ENCODE measurements at places on chromosomes 4 and X. TPM values are rescaled to one million over a fixed set of nuclear protein-coding genes. Genes with fewer than 3 reads are reported as not detected.

The MAMLD1 gene
- total RNA-seq: 1.7 TPM

DNA sequence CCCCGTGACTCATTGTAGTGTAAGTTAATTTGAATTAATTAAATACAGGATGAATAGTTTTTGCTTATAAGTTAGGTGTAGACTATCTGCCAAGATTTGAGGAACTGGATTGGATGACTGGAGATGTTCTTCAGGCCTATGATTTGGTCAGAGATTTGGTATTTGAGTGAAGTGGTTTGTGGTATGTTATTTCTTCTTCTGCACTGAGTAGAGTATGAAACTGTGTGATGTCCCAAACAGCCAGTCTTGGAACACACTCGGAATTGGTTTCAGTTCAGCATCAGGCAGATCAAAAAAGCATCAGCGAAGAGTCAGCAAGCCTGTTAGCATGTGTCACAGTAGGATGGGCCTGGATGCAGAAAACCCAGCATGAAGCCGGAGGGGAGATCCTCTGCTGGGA is 294.1 kb downstream of the ARHGAP10 start:
- no peaks in the 10 kb centered on the region for H3K36me3 ChIP-seq
- H3K27me3 ChIP-seq: no peaks in the 10 kb centered on the region
- DNase-seq: no peak
- H3K27ac ChIP-seq: no peak overlapping the region
- H3K4me3 ChIP-seq: no peak overlapping the region

- no peak for DNase-seq
- no peak overlapping the region for H3K4me3 ChIP-seq
- H3K27ac ChIP-seq: no peak overlapping the region
- no peaks in the 10 kb centered on the region for H3K27me3 ChIP-seq
- no peaks in the 10 kb centered on the region for H3K36me3 ChIP-seq
Observed at GRCh38 chrX:109294097-109294814, 187.6 kb downstream of the GUCY2F start.

The PGAM4 gene
- not detected for total RNA-seq
